ENCODE measurements at places on chromosomes 12 and 14.

- no peak for DNase-seq
Observed at GRCh38 chr12:4056910-4057845, 184.0 kb upstream of the PARP11 start.

GRCh38 chr12:56146492-56147460 lies 5.6 kb upstream of the MYL6B start:
- no peak for DNase-seq

GRCh38 chr12:121839993-121840761 lies 18.5 kb downstream of the HPD start:
- no peak for DNase-seq

DNA sequence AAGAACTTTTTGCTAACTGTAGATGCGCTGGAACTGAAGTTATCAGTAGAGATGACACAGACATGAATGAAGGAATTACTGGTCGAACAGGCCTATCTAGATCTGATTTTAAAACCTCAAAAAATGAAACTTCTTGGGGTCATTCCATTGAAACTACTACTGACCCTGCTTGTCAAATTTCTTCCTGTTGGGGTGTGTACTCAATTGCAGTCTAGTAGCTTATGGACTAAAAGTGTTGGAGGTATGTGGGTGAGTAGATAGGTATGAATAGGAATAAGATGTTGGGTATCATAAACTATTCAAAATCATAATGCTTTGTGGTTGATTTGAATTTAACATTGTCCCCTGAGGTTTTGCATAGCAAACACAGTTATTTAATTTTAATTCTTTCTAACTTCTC lies 9.2 kb downstream of the APOLD1 start:
- no peak for DNase-seq

- DNase-seq, result no peak
Observed at GRCh38 chr14:87805315-87805723, 187.7 kb downstream of the GALC start.

DNA sequence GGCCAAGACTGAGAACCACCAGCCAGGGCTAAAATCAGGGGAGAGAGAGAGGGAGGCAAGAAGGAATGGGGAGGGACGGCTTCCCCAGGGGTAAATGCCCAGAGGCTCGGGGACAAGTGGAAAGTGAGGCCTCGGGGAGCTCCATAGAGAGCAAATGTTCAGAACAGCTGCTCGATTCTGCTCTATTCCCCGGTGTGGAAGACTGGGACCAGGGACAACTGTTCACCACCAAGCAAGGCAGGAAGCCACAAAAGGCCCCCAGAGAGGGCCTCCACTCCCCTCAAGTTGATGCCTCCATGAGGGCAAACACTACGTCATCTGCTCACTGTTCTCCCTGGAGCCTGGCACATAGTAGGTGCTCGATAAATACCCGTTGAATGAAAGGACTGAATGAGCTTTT lies 53.5 kb downstream of the IRF2BPL start:
- DNase-seq, result no peak

- DNase-seq, result no peak
Observed at GRCh38 chr14:63328787-63329737, 10.3 kb upstream of the GPHB5 start.

GRCh38 chr12:4153343-4153892 lies 120.1 kb upstream of the CCND2 start:
- DNase-seq, result no peak

DNA sequence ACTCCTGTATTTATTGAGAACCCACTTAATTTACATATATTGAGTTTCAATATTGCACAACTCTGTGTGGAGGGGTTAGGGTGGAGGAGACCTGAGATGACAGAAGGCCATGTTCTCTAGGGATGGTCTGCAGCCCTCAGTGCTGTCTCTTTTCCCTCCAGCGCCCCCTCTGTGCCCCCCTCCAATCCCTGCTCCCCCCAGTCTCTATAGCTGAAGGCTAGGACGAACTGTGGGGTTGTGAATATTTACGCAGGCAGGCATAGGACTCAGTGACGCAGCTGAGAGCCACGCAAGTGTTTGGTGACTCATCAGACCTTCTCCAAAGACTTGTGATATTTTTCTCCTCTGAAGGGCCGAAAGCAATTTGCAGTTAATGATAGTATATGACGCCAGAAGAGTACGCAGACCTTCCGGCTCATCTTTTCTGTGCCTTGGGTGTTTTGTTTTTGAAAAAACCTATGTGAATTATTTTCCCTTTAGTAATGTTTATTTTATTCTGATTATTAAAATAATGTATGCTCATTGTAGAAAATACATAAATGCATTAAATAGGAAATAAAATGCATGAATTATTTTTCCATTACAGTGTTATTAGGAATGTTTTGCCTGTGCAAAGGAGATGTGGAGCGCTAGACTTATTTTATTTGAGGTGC lies 85.3 kb downstream of the SLC25A47 start:
- peak; percentile 62 for DNase-seq

DNA sequence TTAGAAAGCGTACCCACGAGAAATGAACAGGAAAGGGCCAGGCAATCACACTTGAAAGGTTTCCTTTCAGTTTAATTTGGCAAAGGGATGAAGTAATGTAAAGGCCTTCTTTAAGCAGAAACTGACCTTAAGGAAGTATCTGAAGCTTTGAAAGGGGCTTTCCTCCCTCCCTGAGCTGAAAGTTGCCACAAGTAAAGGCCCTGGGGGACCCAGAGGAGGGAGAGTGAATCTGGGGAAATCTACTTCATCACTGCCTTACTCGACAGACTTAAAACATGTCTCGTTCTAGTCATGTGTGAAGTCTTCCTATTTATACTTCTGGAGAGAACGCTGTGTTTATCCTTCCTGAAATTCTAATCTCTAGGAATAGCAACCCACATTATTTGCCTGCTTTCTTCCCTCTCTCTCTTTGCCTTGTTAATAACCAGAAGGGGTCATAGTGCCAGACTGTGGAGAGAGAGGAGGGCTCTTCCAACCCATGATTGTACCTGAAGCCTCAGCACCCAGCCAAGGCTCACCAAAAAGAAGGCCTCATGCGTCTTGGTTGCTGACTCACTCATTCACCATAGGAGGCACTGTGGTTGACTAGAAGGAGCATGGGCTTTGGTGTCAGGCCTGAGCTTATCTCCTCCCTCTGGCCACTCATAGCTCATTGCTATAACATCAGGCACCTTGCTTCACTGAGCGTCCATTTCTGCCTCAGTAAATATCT lies 10.2 kb upstream of the GPX2 start:
- DNase-seq, result no peak

DNA sequence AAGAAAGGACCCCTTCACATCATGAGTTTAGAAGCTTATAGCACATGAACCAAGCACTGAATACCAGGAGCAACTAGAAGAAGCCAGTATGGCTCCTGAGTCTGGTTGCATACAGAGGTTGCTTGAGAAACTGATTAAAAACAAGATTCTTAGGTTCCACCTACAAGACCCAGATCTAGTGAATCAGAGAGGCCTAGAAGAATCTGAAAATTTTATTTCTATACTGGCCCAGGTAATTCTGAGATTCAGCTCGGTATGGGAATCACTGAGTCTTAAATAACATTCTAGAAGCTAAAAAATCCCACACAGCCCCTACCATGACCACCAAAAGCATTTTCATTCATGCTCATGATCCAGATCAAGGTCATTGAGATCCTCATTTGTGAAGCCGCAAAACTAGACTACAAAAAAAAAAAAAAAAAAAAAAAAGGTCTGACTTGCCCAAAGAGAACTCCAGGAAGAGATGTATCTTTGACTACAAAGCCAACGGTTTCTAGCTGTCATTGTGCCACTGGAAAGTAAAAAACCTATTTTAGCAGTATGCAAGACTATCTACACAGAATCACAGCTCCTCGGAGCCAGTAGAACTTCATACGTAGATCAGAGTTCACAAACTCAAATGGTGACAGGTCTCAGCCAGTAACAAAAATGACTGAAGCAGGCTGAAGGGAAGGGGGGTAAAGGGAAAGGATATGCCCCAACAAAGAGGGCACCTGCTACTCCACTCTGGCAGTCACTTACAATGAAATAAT lies 168.4 kb upstream of the EGLN3 start:
- no peak for DNase-seq

DNA sequence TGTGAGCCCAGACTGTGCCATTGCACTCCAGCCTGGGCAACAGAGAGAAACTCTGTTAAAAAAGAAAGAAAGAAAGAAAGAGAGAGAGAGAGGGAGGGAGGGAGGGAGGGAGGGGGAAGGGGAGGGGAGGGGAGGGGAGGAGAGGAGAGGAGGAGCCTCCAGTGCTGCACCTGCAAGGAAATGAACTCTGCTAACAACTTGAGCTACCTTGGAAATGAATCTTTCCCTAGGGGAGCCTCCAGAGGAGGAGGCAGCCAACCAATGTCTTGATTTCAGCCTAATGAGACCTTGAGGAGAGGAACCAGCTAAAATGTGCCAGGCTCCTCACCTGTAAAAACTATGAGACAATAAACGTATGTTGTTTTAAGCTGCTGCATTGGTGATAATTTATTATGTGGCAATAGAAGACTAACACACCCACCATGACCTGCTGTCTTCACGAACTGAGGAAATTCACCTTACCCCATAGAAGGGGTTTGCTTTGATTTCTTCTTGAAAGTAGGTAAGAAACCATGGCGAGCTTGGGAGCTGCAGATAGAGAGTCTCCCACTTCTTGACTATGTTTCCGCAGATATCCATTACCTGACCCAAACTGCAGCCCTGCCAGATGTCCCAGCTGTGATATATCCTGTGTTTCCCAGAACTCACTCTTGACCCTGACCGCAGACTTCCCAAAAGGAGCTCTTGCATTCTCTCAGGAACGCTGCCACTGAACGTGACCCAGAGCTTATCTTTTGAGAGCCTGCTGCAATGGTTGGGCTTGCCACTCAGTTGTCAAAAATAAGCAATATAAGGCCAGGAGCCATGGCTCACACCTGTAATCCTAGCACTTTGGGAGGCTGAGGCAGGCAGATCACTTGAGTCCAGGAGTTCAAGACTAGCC lies 31.5 kb upstream of the TMPO start:
- no peak for DNase-seq

DNA sequence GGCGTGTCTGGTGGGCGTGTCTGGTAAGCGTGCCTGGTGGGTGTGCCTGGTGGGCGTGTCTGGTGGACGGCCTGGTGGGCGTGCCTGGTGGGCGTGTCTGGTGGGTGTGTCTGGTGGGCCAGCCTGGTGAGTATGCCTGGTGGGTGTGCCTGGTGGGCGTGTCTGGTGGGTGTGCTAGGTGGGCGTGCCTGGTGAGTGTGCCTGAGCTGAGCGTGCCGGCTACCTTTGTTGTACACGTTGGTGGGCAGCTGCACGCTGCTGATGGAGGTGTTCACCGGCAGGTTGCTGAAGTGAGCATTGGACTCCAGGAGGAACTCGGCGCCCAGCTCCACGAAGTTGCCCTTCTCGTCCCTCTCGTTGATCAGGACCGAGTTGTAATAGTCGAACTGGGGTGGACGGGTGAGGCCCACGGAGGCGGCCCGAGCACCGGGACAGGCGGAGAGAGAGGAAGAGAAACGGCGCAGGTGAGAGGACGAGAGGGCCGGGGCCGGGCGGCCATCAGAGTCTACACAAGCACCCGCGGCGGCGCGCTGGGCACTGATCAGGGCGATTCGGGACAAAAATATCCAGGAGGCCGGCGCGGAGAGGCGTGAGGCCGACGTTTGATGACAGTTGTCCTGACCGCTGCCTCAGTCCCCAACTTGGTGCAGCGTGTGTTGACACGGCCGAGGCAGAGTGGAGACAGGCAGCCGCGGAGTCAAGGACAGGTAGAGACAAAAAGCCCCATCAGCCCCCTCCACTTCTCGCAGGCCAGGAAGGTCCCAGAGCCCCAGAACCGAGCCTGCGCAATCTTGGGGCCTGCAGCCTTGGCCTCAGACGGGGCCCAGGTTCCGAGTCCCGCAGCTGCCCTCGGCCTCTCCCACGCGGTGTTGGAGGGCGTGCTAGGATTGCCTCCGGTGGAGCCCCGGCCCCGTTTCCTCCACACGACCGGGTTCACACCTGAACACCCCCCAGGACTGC lies 10.5 kb downstream of the CACNA2D4 start:
- peak; percentile 44 for DNase-seq

DNA sequence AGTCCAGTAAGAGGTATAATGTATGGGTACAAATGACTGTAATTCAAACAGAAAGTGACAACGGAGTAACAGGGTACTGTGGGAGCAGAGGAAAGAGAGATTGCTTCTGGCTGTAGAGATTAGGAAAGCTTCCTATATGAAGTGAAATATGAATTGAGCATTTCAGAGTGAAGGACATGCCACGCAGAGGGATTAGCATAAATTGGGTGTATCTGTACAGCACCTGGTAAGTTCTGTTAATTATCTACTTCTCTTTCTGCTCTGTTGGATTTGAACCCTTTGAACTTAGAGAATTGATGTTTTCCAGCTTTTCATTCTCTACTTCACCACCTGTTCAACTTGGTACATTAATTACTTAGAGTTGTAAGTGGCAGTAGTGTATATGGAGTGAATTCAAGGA lies 8.8 kb downstream of the STK38L start:
- no peak for DNase-seq

DNA sequence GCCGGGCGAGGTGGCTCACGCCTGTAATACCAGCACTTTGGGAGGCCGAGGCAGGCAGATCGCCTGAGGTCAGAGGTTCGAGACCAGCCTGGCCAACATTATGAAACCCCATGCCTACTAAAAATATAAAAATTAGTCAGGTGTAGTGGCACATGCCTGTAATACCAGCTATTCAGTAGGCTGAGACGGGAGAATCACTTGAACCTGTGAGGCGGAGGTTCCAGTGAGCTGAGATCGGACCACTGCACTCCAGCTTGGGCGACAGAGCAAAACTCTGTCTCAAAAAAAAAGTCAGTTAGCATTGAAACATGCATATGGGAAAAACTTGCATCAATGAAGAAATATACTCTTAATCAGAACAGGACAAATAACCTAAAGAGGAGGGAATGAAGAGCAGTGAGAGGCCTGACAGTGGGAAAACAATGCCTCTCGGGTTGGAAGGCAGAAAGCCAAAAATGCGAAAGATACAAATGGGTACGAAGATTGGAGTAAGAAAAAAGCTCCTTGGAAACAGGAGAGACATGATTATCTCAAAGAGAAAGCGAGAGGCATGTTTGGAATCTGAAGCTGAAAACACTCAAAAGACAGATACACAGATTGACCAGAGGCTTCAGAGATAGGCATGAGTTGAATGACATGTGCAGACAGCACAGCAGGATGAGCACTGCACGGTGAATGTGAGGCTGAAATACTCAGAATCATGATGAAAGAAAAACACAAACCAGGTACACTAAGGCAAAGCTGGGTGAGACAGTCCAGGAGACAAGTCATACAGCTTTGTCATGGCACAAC lies 30.6 kb downstream of the RESF1 start:
- DNase-seq, result no peak

GRCh38 chr12:39062266-39062996 lies 157.0 kb upstream of the CPNE8 start:
- no peak for DNase-seq

All from SJSA1 (cell line).